ENCODE measurements at places on chromosomes 3 and 15.

GRCh38 chr3:113428581-113428980 is 12.7 kb downstream of the CFAP44 start:
- DNase-seq: no peak

DNA sequence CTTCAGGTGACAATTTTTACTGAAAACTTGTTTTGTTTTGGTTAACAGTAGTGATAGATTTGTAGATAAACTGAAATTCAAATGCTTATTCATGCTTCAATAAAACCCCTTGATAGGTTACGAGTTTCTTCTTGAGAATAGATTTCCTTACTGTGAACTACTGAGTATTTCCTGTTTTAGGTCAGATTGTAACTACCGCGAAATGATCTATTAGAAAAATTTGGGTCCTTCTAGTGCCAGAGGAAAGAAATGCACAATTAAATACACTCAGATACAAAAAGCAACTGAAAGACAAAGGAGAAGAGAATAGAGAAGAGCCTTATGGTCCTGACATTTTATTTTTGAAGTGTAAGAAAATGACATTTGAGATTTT is 251.7 kb upstream of the TBL1XR1 start:
- DNase-seq: no peak

- no peak for DNase-seq
Measured at GRCh38 chr15:38283010-38283409, 30.4 kb downstream of the SPRED1 start.

DNA sequence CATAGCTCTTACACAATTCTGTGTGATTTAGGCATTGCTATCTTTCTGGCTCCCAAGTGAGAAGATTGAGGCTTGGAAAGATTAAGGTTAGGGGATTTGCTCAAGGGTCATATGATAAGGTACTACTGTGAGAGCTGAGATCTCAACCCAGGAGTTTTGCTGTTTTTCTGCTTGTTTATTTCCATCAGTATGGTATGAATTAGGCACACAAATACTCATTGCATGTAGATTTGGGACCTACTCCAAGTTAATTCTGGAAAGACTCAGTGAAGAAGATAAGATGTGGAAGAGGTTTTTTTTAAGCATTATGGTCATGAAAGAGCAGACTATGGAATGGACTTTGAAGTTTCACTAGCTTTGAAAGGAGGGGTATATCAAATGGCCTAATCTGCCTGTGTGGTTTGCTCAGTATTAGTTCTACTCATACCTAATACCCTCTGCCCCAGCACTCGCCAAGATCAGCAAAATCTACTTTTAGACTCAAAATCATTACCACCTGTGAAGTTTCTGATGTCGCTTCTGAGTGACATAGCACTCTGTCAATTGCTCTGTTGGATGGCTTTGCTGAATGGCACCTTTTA is 12.5 kb downstream of the MBNL1 start:
- no peak for DNase-seq

GRCh38 chr3:59426821-59427565 is 377.2 kb upstream of the CFAP20DC start:
- DNase-seq: no peak

- no peak for DNase-seq
Measured at GRCh38 chr3:48648188-48648850, 13.1 kb upstream of the SLC26A6 start.

- no peak for DNase-seq
Measured at GRCh38 chr3:45608885-45609284, 14.3 kb downstream of the LIMD1 start.

DNA sequence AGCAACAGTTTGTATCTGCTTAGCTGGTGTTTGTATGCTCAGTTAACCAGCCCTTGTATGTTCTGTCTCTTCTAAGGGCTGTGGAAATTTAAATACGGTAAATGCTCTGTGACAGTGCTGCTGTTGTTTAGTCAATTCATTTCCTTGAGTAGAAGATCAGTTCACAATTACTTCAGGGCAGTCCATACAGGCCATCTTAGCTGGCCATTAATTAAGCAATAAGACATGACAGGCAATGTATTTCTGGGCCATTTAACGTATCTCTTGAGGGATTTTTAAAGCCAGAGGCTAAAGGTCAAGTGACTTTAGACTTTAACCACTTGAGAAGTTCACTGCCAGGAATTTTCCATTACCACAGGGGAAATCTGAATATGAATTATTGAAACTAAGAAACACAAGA is 351.8 kb downstream of the ZIC1 start:
- DNase-seq: no peak

DNA sequence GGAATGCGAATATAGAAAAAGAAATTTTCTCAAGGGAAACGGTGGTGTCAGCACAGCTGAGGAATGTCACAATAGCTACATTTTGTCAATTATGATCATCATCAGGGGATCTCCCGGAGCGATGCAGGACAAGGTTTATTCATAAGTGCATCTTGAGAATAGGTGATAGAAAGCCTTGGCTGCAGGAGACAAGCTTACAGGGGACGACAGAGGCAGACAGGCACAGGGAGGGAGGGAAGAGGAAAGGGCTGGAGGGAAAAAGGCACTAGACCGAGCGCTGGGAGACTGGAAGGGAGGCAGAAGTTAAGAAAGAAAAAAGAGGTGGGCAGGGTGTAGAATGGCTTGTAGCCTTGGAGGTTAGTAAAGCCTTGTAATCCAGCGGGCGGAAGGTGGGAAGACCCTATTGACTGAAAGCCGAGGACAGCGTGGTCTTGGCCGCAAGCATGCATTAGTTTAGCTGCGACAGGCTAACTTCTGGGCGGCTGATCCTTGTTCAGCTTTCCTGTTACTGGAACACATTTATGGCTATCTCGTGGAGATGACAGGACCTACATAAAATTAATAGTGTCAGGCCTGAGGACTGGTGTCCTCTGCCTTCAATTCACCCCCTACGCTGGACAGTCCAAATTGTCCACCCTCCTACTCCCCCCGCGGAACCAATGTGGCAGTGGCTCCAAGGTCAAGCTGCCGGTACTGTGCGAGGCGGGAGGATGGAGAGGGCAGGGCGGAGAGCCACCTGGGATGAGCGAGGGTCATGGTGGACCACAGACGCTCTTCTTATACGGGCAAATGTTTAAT is 1.4 kb upstream of the NECTIN3 start:
- DNase-seq: no peak

- DNase-seq: no peak
Measured at GRCh38 chr3:17052363-17052762, 167.6 kb downstream of the PLCL2 start.

DNA sequence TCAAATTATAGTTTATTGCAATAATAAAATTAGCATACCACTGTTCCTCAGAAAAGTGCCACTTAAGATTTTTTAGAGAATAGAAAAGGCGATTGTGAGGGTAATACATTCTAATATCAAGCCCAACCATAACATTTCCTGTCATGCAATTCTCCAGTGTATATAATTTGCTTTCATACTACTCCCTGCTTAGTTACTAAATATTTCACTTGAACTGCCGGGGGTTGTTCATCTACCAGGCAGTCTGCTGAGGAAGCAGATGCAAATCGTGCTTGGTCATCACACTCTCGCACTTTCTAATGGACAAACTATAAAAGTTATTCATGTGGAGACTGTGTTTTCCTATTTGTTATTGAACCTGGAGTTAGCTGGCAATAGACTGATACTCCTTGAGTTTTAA is 645.6 kb upstream of the CBLB start:
- DNase-seq: no peak

DNA sequence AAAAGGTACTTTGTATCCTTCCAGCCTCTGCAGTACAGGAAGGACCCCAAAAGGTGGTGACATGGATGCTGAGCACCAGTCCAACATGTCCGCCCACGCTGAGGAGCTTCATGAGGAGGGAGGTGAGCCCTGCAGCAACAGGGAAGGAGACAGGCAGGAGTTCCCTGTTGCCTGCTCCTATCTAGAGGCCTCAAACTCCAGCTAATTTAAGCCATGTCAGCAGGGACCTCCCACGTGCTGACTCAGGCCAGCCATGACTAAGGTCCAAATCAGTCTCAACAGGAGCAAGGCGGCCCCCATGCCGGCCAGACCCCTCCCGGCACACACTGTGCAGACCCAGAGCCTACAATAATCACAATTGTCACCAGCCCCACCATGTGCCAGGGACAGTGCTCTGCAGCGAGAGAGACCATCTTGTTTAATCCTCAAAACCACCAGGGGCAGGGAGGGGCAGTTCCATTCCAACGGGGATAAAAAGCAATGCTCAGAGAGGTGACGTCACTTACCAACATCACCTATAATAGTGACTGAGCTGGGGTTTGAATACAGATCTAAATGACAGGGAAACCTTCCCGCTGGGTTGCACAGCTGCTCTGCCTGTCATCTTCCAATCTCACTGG is 54.5 kb upstream of the GATA2 start:
- DNase-seq: no peak

GRCh38 chr15:40918799-40919392 is 10.2 kb upstream of the DLL4 start:
- DNase-seq: no peak

- DNase-seq: no peak
Measured at GRCh38 chr3:108877901-108878300, 55.3 kb downstream of the TRAT1 start.

- DNase-seq: no peak
Measured at GRCh38 chr3:135041601-135042000, 246.5 kb downstream of the EPHB1 start.

GRCh38 chr3:23221136-23221535 is 18.0 kb downstream of the UBE2E2 start:
- no peak for DNase-seq

DNA sequence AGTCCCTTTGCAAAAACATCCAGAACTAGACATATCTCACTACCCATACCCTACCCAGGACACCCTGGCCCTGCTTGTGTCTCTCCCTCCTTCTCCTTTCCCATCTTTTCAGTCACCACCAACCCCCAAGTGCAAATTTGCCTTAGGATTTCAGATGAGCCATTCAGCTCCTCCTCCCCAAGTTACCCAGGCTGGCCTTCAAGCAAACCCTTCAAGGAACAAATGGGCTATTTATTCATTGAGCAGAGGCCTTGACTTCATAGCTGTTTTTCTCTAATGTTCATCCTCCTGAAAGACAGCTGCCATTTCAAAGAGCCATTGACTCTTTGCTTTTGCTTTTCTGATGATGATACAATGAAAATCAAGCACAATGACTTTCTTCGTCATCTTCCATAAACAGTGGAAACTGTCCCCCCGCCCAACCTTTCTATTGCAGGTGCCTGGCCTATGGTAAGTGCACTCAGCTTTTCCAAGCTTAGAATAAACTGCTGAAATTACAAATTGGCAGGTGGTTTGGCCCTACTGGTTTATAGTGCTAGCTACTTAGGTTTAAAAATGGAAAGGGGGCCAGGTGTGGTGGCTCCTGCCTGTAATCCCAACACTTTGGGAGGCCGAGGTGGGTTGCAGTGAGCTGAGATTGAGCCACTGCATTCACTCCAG is 26.1 kb upstream of the KLHL6 start:
- no peak for DNase-seq

DNA sequence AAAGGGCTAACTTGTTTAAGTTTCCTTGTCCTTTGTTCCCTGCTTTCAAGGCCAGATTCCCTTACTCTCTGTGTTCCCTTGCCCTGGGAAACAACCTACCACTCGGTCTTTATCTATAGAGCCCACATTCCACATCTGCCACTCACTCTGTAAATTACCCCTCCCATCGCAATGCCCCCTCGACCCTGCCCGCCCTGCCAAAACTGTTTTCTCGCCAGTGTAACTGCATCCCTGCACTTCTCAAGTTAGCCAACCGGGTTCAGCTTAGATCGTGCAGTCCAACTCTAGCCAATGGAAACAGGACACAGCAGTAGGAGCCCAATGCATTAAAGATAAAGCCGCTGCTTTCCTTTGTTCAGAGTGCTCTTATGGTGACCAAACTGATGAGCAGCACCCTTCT is 263.6 kb downstream of the TBL1XR1 start:
- DNase-seq: no peak

DNA sequence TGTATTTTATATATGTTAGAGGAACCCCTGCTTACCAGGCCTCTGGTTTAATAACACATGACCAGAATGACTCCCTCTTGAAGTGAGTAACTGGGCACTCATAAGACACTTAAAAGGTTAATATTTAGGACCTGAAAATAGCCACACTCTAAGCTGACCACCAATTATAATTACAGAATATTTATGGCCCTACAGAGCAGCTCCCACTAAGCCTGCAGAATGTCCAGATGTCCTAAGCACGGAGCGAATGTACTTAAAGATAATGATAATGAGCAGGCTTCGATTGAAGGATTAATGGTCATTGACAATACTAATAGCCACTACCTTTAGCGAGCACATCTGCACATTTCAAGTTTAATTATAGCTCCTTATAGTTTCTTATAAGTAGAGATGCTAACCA is 22.8 kb upstream of the KCTD6 start:
- no peak for DNase-seq

DNA sequence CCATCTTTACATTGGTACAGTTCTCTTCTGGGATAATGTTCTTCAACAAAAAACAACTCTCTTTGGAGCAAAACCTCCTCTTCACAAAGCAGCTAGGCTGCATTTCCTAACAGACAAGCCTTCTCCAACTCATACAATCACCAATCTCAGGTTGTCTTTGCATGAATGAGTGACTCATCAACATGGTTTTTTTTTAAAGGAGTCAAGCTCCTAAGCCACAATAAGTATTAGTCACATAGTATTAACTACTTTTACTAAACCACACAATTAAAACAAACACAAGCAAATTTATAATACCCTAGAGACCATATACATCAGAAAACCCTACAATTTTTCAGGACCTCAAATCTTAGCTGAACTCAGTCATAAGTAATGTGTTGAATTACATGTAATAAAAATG is 137.4 kb downstream of the TBC1D5 start:
- no peak for DNase-seq

- DNase-seq: no peak
Measured at GRCh38 chr3:15367059-15367458, 34.7 kb upstream of the SH3BP5 start.

GRCh38 chr15:66803749-66804148 is 101.7 kb downstream of the SMAD6 start:
- no peak for DNase-seq

DNA sequence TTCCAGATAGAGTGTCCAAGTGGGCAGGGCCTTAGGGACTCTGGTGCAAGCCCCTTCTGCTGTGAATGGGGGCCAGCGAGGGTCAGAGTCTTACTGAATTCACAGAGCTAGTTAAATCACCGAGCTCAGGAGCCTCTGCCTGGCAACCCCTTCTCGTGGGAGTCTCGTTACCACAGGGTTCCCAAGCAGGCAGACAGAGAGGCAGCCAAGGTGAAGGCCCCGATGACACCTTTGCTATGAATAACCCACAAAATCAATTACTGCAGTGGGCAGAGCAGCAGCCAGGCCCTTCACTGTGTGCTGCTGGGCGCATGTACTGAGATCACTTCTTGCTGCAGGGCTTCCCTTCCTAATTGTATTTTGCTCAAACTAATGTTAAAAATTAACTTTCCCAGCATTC is 56.9 kb downstream of the SPSB4 start:
- DNase-seq: no peak
